Activated CD4-positive, alpha-beta T cell treated with anti-CD3 and anti-CD28 coated beads, Interleukin-2, Interleukin-6, amounts not matched to agents 100 ng/mL and 50 ng/mL, durations not matched to agents 16 hours and 8 hours (primary cell): ENCODE measurements at places on chromosomes 6 and 20.

- no peak for DNase-seq
These were observed 212.5 kb upstream of the CHD6 start for GRCh38 chr20:41830702-41831101.

- DNase-seq = no peak
These were observed 972.7 kb downstream of the PRIM2 start for GRCh38 chr6:58290177-58290576.

DNA sequence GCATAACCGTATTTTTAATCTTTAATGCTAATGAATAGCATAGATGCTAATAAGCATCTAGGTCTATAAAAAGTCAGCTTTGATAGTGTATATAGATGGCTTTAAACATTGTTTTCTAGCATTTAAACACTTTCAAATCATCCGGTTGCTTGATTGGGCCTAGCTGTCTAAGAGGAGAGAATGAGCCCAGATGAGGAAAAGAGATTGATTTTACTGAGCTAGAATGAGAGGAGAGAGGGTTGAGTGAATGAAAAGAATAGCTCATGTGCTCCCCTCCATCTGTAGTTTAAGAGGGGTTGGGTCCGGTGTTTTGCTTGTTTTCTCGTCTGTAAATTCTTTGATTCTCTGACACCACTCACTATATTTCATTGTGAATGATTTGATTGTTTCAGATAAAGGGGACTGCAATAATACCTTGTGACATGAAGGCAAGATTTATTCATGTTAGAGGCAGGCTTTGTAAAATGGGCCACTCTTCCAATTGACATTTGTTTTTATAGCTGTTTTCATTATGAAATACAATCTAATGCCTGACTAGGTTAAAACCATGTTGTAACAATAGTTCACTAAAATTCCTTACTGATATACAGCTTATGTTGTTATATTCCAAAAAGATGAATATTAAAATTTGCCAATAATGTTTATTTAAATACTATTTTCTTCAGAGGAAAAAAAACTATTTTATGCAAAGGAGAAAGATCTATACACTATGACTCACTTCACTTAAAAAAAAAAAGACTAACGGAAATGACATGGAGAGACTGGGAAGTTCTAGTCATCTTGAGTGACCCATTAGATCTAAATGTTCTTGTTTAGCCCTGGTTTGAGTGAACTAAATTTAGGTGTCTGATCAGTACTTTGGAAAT, 3.2 kb downstream of the PTPN1 start:
- DNase-seq = peak; percentile 37

- DNase-seq = no peak
These were observed 46.5 kb upstream of the TRAF3IP2 start for GRCh38 chr6:111652156-111652555.

- no peak for DNase-seq
These were observed 173.6 kb upstream of the ARG1 start for GRCh38 chr6:131399433-131399832.

GRCh38 chr6:81252231-81252630, 500.2 kb downstream of the TENT5A start:
- no peak for DNase-seq

GRCh38 chr20:1015181-1015580, 13.1 kb upstream of the RSPO4 start:
- DNase-seq = no peak

DNA sequence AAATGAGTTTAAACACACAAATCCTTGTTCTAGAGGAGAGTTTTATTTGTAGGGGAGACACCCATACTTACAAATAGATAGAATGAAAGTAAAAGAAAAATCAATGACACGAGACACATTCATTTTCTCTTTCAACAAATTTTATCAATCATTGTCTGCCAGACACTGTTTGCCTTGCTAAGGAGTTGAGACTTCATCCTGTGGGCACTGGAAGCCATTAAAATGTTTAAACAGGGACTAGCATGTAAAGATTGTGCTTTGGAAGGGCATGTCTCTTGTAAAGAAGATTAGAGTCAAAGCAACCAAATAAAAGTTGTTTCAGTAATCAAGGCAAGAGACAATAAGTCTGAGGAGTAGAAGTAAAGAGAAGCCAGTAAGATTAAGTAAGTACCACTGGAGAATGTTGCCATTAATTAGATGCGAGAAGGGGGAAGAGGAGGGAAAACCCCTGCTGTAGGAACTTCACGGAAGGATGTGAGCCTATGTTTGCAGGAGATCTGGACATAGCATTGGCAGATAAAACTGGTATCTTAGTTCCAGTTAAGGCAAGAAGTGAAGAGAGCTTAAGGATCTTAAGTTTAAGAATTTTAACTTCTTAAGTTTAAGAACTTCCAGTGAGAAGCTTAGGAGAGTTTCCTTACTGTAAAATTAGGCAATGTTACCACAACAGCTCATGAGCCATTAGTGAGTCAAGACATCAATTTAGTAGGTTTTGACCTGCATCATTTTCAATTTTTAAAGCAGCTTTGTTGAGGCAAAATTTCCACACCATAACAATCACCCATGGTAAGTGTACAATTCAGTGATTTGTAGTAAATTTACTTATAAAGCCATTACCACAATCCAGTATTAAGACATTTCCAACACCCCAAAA, 117.0 kb upstream of the UST start:
- no peak for DNase-seq

DNA sequence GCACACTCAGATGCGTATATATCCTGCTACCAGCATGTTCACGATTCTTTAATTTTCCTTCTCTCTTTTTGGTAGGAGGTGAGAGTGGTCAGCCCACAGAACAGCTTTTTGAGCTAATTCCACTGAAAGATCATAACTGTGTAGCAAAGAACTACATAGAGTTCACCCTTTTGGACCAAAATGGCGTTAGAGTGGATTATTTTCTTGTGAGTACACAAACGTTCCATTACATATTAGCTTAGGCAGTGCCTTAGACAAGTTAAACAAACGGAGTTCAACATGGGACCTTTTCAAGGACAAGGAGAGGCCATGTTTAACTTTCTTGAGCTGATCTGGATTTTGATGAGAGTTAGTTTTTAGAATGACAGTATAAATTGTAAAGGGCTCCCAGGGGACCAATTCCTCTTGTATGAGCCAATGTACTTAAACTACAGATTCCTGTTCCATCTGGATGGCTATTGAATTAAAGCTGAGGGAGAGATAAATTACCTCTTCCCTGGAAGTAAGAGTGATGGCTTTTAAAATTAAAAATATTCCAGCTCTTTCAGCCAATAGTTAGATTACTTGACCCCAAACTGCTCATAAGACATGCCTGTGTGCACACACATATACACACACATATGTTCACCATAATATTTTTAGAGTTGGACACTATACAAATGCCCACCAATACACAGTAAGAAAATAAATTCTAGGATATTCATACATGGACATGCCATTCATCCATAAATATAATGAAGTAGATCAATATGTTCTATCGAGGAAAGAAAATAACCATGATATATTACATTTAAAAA, 25.6 kb upstream of the ARMH2 start:
- no peak for DNase-seq

GRCh38 chr6:36320475-36320874, 16.2 kb downstream of the BNIP5 start:
- no peak for DNase-seq

DNA sequence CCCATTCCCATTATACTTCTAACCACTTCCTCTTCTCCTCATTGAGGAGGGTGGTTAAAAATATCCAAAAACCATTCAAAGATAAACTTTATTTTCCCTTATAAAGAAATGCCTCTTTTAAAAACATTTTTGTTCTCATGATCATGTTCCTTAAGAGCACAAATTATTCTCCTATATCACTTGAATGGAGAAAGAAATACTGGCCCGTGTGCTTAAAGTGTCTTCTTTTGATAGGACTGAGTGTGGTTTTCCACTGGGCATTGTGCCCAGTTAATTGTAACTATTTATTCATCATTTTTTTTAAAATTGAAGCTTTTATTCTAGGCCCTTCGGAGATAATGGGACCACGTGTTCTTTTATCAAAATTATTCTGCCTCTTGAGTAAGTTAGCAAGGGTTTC, 871.5 kb downstream of the QKI start:
- DNase-seq = no peak

DNA sequence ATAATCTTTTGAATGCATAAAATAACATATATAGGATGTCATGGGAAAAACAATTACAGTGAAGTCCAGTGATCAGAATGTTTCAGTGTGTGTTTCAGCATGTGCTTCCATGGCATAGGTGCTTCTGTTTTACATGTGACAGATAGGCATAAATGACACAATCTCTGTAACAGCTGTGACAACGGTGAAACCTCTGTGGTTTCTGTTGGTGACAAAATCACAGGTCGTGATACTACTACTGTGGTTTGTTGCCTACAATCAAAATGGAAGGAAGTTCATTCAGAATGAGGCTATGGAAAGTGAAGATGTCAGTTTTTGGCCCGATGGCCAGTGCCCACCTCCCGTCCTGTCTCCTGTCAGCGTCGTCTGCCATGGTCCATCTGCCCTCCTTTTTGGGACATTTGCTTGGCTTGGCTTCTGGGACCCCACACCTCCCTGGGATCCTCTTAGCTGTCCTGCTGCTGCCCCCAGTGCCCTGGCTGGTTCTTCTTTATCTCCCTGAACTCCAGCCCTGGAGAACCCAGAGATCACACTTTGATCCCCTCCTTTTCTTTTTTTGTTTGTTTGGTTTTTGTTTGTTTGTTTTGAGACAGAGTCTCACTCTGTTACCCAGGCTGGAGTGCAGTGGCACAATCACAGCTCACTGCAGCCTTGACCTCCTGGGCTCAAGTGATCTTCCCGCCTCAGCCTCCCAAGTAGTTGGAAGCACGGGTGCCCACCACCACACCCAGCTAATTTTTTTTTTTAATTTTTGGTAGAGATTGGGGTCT, 79.3 kb upstream of the NAA20 start:
- DNase-seq = peak; percentile 83

DNA sequence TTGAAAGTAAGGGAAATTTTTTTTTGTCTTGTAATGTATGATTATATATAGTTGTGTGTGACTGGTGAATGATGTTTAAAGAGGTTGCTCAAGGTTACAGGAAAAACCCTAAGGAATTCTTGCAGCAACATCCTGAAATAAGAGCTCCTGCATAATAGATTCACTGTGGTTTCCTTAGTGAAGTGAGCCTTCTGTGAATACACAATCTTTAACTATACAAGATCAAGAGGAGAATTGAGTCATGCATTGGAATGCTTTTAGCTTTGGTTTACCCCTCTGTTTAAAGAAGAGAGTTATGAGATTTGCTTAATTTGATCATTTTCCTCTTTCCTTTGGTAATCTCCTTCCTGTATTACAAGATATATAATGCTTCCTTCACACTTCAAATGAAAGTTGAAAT, 141.6 kb upstream of the EYA4 start:
- DNase-seq = no peak

GRCh38 chr6:154583546-154584188, 73.2 kb upstream of the CNKSR3 start:
- no peak for DNase-seq

DNA sequence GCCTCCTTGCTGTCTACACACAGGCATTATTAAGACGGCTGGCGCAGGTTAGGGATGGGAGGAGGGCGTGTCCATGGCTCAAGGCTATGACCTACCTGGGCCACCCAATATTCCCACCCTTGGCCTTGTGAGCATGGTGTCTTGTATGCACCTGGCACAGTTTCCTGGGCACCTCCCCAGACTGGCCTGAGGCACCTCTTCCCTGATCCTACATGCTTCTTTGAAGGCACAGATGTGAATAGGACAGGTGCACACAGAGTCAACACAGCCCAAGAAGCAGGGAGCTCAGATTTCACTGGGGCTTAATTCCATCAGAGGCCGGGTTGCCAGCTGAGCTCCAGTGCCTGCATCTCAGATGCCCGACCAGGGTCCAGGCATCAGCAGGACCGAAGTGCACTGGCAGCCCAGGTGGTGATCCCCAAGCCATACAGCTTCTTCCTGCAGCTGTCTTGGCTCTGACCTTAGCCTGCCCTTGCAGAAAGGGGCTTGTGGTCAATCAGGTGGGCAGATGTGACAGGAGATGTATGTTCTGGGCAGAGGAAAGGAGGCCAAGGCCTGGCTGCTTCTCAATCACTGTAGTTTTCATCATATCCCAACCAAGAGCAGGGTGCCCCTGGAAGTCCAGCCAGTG, 287.7 kb downstream of the CLIC5 start:
- no peak for DNase-seq

DNA sequence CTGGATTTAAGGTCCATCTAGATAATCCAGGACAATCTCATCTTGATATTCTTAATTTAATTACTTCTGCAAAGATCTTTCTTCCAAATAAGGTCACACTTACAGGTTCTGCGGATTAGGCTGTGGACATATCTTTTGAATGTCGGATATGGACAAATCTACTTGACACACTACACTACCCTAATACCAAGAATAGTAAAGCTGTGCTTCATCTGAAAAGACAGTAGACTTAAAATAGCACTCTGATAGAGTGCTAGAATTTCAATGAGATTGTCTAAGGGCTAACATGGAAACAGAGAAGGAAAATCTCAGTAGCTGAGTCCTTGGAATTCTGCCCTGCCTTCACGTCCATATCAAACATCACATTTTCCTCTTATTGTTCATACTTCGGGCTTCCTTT, 1238.0 kb downstream of the EPHA7 start:
- DNase-seq = no peak

DNA sequence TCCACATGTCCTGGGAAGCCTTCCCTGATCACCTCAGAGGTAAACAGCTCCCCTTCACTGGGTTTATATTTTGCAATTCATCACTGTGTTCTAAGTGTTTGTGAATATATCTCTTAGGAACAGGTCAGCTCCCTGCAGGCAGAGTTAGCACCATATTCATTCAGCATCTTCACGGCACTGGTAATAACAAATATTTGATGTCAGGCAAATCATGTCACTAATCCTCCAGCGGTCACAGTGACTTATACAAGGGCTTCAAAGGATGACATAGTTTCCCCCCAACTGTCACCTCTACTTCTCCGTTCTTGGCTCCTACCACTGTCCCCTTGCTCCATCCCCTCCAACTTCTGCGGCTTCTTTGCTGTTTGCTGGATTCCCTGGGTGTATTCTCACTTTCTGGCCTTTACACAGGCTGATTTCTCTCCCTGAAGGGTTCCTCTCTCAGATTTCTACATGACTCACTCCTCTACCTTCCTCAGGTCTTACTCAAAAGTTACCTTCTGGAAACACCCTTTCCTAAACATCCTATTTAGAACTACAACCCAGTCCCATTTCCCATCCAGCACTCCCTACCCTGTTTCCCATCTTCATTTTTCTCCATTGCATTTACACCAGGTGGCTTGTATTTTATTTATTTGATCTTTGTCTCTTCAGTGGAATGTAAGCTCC, 66.6 kb downstream of the NHLRC1 start:
- no peak for DNase-seq

GRCh38 chr6:129542705-129543104, 167.3 kb downstream of the ARHGAP18 start:
- DNase-seq = no peak

- no peak for DNase-seq
These were observed 18.3 kb downstream of the CEP250 start for GRCh38 chr20:35473684-35474083.

- DNase-seq = no peak
These were observed 37.0 kb upstream of the MPC1 start for GRCh38 chr6:166419717-166420116.

DNA sequence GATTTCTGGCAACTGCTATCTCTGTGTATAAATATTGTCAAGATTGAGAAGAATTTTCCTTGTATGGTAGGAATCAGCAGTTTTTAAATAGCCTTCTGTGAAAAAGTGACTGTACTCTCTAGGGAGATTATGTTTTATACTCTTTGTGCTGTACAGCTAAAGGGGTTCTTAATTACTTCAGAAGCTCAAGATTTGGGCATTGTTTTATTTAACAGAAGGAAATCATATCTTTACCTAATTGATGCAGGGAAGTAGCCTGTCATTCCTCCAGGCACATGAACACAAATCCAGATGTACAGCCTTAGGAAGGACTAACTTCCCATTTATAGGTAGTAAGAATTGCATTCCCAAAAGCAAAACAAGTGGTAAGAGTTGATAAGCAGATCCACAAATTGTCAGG, 1.3 kb downstream of the CALHM5 start:
- no peak for DNase-seq
